Right renal cortex interstitium (tissue), 3 donors: ENCODE measurements at places on chromosomes 5 and 9.

- no peak for DNase-seq
Observed at GRCh38 chr5:84862132-84862531, 477.5 kb upstream of the EDIL3 start.

DNA sequence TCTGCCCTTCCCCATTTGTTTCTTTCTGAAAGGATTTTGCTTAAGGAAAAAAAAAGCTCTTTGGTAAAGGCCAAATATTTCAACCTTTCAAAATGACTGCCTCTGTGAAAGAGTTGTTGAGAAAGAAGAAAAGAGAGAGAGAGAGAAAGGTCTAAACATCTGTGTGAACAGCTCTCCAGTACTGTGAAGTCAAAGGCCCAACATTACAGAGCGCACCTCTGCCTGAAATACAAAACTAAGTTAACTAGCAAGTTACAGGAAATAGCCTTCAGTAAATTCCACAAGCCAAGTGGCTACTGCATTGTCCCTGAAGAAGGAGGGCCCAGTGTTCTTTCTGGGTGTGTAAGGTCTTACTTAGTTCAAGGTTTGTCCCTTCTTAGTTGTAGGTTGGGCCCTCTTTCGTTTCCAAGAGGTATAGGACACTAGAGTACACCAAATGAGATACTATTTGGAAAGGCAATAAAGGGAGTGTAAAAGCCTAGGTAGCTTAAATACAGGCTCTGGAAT, 104.4 kb downstream of the THBS4 start:
- no peak for DNase-seq

GRCh38 chr5:135429301-135430134, 17.6 kb downstream of the DCANP1 start:
- no peak for DNase-seq

DNA sequence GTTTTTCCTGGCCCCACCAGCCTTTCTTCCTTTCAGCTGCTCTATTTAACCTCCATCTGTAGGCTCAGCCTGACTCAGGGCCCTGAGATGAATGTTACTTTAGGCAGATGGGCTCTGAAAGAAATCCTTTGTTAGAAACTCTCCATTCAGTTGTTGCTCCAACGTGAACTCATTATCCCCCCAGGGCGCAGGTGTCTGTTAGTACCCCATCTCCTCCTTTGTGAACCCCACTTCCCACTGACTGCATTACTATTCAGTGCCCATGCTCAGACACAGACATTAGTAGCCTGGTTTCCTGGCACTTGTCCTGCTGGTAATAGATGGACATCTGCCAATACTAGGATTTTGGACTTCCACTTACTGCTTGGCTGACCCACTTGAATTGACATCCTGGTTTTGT, 1271.6 kb downstream of the PTPRD start:
- no peak for DNase-seq

- no peak for DNase-seq
Observed at GRCh38 chr5:1750469-1750868, 49.2 kb downstream of the MRPL36 start.
